HS-27A (cell line): ENCODE measurements at places on chromosomes 11 and 22.

GRCh38 chr11:36155770-36156160 lies 133.5 kb downstream of the COMMD9 start:
- DNase-seq = no peak

DNA sequence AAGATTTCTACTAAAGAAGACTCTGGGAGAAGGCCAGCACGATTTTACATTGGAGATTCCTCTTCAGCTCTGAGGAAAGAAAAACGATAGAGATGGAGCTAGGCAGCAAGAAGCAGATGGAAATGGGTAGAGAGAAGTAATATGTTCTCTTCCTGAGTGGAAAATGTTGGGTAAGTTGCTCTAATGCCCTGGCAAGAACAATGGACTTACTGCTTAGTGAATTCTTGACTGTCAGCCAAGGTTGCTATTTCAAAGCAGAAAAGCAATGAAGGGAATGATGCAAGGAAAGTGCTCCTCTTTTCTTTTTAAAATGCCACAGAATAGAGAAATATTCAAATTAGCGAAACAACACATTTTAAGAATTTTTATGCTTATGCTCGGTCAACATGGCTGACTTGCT lies 38.4 kb upstream of the CWF19L2 start:
- no peak for DNase-seq

DNA sequence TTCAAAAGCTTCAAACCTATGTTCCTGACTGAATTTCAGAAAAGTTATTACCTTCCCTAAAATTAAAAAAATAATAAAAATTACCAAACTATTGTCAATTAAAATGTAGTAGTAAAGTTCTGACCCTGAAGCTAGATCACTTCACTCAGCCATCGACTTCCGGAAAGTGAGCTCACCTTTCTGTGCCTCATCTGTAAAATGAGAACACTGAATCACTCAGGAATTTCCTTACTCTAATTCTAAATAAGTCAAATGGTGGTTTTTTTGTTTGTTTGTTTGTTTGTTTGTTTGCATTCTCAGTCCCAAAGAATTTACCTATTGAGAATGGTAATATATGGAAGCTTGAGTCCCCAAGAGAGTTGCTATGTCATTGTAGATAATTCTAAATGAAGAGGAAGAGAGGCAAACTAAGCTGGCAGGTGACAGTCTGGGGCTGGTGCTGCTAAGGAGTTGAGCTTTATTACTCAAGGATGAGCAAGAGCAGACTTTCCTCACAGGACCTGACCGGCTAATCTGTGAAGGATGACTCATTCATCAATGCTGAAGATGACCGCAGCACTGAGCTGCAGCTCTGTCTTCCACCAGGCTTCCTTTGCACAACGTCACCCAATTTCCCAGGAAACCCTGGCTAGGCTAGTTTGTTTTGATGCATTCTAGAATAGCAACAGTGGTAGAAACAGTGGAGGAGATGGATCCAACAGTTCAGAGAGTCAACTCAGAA lies 248.8 kb downstream of the RAB38 start:
- peak; percentile 48 for DNase-seq

DNA sequence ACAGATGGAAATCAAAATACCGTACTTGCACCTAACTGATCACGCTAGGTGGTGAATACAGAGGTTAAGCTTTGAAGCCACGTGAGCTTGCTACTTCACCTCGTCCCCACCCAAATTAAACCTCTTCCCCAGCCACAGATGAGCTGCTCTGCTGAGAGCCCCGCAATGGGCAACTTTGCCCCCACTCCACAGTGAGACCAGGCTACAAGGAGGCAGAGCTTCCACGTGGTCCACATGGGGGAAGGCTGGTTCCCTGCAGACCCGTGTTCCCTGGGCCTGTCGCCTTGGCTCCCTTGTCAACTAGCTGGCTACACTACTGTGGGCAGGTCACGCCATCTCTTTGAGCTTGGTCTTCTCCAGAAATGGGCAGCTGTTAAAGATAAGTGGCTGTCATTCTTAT lies 10.9 kb downstream of the CD5 start:
- no peak for DNase-seq

GRCh38 chr22:45210991-45211390 lies 29.7 kb downstream of the KIAA0930 start:
- DNase-seq = no peak

DNA sequence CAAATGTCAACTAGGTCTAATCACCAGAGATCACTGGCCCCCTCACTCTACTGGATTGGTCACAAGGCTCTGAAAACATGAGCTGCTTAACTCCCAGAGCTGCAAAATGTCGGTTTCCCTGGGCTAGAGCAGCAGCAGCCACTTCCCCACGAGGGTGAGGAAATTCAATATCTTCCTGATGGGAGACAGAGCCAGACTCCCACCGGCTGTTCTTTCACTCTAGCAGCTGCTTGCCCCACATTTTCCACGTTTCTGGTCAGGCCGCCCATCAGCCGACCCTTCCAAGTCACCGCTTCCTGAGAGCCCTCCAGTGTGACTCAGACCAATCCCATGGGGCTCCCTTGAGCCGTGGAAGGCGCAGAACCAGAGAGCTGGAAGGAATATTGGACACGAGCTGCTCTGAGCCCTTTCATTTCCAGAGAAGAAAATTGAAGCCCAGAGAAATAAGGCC lies 227.0 kb downstream of the ADAMTS15 start:
- peak; percentile 26 for DNase-seq

DNA sequence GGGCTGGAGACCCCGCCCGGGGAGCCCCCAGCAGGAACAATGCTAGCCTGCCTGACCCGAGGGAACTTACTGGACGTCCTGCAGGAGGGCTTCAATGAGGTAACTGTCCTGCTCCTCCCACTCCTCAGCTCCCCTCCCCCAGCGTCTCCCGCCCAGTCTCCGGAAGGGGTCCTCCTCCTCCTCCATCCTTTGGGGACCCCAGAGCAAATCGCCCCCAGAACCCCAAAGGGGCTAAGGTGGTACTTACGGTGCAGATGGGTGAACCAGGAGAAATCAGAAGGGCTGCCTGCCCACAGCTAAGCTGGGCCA lies 272 bp downstream of the DIXDC1 start:
- no peak for DNase-seq

DNA sequence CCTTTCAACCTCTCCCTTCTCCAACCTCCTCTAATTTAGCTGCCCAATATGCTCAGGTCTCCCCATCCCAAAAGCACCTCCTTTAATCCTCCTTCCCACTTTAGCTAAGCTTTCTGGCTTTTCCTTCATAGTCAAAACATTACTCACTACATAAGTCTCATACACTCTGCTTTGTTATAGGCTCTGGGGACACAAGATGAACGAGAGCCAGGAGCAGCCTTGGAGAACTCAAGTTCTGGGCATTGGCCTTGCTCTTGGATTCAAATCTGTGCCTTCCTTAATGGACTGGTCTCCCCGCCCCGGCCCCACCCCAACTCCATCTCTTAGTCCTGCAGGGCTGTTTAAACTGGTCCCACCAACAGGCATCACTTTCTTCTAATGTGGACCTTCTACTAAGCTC lies 11.4 kb upstream of the HPX start:
- no peak for DNase-seq

GRCh38 chr11:74681686-74682651 lies 49.3 kb downstream of the CHRDL2 start:
- no peak for DNase-seq

DNA sequence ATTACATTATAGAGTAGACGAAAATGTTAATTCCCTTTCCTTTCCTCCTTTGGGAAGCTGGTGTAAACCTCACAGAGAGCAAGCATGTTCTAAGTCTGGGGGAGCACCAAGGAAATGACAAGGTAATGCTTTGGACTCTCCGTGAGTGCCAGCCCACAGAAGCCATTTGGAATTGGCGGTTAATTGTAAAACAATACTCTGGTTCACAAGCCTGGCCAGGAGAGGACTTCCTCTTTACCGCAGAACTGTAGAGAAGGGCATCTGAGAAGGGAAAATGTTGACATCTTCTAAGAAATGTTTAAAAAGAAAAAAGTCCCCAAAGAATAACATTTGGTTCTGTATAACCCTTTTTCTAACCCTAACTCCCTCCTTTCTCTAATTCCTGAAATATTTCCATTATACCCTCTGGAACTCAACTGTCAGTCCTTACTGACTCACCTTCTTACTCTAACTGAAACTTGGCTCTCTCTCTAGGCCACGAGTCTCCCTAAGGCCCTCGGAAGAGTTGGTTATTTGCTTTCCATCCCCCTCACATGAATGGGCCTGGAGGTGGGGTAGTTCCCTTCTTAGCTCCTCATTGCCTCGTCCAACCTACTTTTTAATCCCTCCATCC lies 379.8 kb downstream of the SOX6 start:
- DNase-seq = no peak

DNA sequence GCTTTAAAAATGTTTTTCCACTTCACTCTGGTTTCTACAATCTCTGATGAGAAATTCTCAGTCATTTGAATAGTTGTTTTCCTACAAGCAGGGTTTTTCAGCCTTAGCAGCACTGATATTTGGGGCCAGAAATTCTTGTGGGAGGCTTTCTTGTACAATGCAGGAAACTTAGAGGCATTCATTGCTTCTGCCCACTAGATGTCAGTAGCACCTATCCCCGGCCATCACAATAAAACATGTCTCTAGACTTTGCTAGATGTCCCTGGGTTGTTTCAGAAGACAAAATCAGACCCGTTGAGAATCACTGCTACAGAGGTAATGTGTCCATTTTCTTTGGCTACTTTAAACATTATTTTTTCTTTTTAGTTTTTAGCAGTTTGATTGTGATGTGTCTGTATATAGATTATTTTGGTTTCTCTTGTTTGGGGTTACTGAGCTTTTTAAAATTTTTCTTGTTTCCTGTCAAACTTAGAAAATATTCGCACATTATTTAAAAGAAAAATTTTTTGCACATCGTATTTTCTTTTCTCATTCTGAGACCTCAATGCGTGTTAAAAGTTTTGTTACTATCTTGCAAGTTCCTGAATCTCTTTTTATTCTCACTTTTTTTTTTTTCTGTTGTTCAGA lies 60.8 kb upstream of the CCDC179 start:
- peak; percentile 12 for DNase-seq

- no peak for DNase-seq
Measured at GRCh38 chr22:32226326-32227104, 21.6 kb upstream of the RFPL2 start.

GRCh38 chr11:123405123-123405592 lies 24.9 kb upstream of the GRAMD1B start:
- DNase-seq = no peak

DNA sequence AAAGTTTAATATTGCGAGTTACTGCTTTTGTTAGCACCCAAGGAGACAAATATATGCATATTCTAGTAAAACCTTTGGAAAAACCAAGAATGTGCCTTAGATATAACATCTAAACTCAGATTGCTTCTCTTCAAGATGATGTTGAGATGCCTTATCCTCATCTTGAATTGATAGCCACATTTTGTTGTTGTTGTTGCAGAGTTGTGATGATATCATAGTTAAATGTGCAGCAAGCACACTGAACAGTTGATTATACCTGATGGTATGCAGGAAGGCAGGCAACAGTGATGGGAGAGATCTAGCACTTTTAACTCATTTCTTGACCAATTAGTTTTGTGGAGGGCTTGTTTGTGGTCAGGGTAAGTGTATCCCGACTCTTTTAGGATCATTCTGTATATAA lies 48.0 kb downstream of the KDM2A start:
- DNase-seq = no peak

DNA sequence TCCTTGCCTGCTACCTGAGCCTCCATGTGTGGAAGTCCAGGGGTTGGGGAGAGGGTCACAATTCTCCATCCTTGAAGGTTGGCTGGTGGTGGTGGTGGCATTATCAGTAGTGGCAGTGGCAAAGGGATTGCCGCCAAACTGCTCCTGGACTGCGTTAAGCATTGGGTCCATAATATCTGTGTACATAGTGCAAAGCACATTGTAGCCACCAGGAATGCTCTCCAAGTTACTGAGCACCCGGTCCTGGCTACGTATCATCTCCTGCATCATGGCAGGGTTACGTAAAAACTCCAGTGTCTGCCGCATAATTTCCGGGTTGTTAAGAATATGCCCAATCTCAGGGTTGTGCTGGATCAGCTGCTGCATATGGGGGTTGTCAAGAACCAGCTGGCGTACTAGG lies 1.2 kb downstream of the UBQLN3 start:
- no peak for DNase-seq
